ENCODE measurements at places on chromosomes 3 and 15. TPM values are rescaled to one million over a fixed set of nuclear protein-coding genes. Genes with fewer than 3 reads are reported as not detected.
A peak's percentile ranks its signal among the peaks of the same experiment; 100 is the strongest.

The LMAN1L gene
- not detected for total RNA-seq

The ELL3 gene
- 0.59 TPM for total RNA-seq

The TMEM207 gene
- not detected for total RNA-seq

The CIDEC gene
- total RNA-seq = 1.1 TPM

GRCh38 chr15:48090115-48090514, 30.7 kb upstream of the SLC24A5 start:
- no peak for DNase-seq

- no peak for DNase-seq
These were observed 26.1 kb upstream of the TM4SF4 start for GRCh38 chr3:149448331-149448831.

DNA sequence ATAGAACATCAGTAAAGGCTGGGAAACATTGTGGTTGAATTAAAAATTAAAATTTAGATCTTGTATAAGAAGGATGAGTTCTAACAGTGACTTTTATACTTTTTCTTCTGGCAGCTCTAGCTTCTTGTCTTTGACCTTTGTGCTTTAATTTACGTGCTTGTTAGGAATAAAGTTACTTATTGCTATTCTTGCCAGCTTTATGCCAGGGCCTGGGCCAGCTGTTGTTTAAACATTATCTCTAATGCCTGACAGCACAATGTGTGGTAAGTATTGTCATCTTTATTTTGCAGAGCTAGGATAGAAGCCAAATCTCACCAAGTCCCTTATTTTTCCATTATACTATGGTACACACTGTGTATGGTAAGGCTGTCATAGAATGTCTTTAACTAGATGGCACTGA, 766.7 kb upstream of the GOLIM4 start:
- no peak for DNase-seq

GRCh38 chr3:32391643-32392535, at the start of gene CMTM7:
Gene CMTM7, plus strand, starts transcription at chr3:32391853. Its CDS starts 54 bp downstream, at chr3:32391907.
- DNase-seq = peak; percentile 65

DNA sequence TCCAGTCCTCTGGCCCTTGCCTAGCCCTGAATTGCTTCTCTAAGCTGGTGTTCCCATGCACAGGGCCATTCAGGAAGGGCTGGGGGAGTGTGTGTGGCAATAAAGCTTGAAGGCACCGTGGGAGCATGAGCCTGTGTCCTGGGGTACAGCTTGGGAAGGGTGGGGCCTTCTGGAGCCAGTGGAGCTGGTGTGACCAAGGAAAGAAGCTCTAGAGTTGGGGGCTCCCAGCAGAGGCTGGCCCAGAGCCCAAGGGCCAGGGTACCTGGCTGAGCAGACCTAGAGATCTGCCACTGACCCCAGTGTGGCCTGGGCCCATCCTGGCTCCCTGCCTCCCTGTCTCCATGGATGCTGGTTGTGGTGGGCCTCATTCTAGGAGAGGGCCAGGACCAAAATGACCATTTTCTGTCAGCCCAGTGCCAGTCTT, 8.1 kb downstream of the ABTB1 start:
- peak; percentile 15 for DNase-seq

- no peak for DNase-seq
These were observed 5.6 kb downstream of the TIGIT start for GRCh38 chr3:114299421-114299820.

DNA sequence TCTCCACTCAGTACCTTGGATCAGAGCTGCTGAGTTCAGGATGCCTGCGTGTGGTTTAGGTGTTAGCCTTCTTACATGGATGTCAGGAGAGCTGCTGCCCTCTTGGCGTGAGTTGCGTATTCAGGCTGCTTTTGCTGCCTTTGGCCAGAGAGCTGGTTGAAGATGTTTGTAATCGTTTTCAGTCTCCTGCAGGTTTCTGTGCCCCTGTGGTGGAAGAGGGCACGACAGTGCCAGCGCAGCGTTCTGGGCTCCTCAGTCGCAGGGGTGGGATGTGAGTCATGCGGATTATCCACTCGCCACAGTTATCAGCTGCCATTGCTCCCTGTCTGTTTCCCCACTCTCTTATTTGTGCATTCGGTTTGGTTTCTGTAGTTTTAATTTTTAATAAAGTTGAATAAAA, 7.0 kb upstream of the PODXL2 start:
- DNase-seq = no peak
